ENCODE measurements at places on chromosomes 2 and 18.

DNA sequence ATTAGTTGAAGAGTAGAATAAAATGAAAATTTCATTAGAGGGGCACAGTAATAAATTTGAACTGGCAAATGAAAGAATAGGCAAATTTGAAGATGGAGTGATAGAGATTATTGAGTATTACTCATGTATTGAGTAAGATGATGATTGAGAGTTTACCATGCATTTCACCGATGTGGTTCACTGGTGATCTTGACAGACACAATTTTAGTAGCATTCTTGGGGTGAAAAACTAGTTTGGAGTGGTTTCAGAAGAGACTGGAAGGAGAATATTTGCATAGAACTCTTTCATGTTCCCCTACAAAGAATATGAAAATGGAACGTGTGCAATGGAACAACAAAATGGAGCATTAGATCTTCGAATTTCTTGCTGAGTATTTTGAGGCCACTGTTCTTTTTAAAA is 121.4 kb downstream of the ASXL3 start:
- no peak for DNase-seq

GRCh38 chr2:38794235-38794946 is 16.4 kb downstream of the GEMIN6 start:
- no peak for DNase-seq

GRCh38 chr18:24000613-24001490 is 13.7 kb upstream of the TTC39C start:
- DNase-seq: no peak

DNA sequence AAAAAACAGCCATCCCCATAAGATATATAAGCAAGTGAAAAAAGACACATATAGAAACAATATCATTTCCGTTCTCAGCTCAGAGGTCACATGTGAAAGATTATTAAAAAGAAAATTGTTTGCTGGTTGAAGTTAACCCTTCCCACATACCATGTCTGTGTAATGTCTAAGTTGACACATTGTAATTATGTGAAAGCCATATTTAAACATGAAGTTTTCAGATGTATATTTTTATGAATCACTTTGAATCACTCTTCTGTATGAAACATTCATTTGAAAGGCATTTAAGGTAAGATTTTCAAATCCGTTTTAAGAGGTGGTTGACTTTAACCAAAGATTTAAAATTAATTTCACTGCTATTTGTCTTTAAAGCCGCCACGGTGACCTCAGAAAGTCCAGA is 441.9 kb downstream of the RND3 start:
- DNase-seq: no peak

DNA sequence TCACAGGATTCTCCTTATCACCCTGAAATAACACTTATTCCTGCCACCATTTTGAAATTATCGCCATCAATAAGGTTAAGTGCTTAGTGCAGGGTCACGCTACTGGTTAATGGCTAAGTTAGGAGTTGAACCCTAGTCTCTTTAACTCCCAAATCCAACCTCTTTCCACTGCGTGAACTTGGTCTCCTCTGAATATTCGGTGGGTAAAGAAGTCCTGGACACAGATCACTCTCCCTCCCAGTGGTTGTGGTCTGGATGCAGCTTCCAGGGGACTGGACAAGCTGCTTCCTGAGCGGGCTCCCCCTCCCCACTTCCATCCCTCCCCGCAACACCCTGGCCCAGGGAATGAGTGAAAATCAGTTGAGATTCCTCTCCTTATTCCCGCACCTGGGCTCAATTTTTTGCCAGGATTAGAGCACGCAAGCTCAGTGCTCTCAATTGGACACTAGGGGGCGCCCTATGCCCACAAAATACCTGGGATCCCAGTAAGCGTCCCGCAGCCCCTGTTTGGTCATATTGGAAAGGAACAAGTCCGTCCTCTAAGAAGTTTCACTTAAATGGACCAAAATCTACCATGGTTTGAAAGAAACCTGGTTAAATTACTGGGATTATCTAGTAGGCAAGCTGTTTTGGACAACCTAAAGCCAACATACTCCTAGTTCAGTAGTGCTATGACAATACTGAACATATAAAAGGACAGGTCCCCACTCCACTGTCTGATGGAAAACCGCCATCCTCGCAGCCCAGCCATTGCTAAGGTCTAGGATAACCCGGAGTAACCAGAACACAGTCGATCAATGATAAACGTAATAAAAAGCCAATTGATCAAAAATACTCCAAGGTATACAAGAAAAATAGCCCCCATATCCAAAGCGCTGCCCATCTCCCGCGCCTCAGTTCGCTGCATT is 40.4 kb downstream of the DHRS9 start:
- DNase-seq: peak; percentile 51

DNA sequence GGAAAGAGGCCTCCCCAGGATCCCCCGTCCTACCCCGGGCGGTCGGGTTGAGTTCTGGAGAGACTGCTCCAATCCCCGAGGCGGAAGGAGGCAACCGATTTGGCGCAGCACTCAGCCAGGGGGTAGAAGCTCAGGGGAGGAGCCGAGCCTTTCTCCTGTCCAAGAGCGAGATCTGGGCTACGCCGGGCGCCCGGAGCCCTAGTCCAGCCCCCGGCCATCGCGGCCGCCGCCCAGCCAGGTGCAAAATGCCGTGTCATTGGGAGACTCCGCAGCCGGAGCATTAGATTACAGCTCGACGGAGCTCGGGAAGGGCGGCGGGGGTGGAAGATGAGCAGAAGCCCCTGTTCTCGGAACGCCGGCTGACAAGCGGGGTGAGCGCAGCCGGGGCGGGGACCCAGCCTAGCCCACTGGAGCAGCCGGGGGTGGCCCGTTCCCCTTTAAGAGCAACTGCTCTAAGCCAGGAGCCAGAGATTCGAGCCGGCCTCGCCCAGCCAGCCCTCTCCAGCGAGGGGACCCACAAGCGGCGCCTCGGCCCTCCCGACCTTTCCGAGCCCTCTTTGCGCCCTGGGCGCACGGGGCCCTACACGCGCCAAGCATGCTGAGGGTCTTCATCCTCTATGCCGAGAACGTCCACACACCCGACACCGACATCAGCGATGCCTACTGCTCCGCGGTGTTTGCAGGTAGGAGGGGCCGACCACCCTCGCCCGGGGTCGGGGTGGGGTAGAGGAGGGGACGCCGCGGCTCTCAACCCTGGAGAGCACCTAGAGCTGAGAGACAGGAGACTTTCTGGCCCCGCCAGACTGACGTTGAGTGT is at the start of gene DYSF:
Gene DYSF (plus strand): TSS at position 158 of the 817 bp plus-strand sequence.
- DNase-seq: no peak

DNA sequence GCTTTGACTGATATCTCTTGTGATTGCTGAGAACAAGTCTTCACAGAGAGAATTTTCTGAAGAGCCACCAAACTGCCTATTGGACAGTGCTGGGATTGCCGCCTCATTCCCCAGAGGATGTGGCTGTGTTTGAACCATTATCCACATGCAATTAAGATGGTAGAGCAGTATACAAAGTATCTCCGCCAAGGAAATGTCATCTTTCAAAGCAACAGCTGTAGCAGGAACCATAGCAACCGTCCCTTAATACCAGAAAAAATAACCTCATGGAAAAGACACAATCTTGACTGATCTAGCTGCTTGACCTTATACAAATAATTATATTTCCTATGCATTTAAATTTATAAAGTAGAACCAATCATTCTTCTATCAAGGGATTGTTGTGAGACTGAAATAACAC is 772.6 kb upstream of the FAM98A start:
- no peak for DNase-seq

- DNase-seq: peak; percentile 69
These were observed 49.8 kb downstream of the SLC14A2 start for GRCh38 chr18:45664824-45665763.

- DNase-seq: no peak
These were observed 40.7 kb downstream of the INO80D start for GRCh38 chr2:206045251-206045650.

DNA sequence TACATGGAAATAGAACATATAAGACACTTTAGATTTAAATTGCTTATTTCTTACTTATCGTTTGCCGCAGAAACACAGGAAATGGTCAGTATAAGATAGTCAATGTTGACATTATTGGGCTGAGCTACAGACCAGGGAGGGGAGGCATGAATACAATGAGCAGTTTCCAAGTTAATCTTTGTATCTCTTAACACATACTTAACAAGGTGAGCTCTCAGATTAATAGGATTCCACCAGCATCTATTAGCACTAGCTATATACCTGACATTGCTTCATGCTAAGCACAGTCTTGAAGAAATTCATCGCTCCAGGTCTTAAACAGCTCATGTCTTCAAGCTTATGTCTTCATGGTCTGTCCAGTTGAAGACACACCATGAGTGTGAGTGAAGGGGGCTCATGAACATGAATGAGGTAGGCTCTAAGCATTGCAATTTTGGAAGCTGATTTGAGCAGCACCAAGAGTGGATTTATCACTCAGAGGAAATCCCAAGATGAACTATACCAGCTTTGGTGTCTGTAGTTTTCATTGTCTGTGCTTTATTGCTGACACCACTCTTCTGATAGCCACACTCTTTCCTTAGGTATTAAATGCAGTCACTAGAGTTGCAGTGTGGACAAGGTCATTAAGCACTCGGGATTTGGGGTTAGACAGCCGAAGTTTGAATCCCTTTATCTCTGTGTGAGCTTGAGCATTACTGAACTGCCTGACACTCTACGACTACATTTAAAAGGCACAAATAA is 359.3 kb upstream of the EPHA4 start:
- no peak for DNase-seq

DNA sequence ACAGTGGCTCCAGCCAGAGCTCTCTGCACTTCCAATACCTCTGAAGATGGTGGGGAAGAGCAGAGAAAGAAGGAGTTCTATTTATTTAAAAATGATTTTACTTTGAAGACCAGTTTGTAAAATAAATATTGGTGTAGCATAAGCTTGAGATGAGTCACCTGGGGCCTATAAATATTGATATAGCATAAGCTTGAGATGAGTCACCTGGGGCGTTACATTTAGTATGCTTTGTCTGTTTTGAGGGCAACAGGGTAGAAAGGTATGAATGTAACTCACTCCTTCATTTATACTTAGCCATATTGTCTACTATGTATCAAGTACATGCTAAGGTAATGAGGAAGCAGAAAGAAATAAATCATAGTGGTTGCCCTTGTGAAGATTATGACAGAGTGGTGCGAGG is 7.7 kb upstream of the SULT1C4 start:
- no peak for DNase-seq

GRCh38 chr18:60327880-60328279 is 44.7 kb downstream of the MC4R start:
- DNase-seq: no peak

GRCh38 chr2:171083451-171083850 is 77.2 kb downstream of the TLK1 start:
- no peak for DNase-seq

- no peak for DNase-seq
These were observed 133.6 kb upstream of the APCDD1 start for GRCh38 chr18:10320791-10321190.

DNA sequence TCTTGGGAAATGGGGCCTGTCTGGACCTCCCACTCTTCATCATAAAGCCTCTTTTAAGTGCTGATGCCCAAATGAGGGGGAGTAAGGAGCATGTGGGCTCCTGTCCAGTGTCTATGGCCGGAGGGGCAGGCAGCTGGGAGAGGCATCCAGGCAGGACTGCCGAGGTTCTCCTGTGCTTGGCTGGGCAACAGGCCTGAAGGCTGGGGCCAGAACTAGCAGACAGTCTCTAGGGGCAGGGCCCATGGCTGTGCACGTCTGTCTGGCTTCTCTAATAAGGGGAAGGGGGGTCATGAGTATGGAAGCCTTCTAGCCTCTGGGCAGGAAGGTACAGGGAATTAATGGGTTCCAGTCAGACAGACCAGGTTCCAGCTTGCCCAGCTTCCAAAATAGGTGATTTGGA is 128.6 kb downstream of the SMAD2 start:
- no peak for DNase-seq

DNA sequence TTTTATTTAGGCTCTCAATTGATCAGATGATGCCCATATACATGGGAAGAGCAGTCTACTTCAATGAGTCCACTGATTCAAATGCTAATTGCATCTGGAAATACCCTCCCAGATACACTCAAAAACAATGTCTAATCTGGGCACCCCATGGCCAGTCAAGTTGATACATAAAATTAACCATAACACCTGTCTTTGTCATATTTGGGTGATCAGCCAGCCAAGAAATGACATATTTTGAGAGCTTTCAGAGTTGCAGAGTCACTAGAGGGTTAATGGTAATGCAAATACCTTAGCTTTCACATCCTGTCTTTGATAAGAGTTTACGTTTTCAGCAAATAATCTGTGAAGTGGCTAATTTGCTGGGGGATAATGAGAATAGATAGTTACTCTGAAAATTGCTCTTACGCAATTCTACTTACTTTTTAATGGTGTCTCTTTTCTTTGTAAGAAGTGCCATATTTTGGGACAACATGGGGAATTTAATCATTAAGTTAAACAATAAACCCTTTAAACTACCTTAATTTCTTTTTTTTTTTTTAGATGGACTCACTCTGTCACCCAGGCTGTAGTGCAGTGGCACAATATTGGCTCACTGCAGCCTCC is 49.1 kb downstream of the CCDC195 start:
- DNase-seq: no peak

GRCh38 chr2:219538504-219538951 is 5.1 kb downstream of the CHPF start:
- DNase-seq: peak; percentile 51

DNA sequence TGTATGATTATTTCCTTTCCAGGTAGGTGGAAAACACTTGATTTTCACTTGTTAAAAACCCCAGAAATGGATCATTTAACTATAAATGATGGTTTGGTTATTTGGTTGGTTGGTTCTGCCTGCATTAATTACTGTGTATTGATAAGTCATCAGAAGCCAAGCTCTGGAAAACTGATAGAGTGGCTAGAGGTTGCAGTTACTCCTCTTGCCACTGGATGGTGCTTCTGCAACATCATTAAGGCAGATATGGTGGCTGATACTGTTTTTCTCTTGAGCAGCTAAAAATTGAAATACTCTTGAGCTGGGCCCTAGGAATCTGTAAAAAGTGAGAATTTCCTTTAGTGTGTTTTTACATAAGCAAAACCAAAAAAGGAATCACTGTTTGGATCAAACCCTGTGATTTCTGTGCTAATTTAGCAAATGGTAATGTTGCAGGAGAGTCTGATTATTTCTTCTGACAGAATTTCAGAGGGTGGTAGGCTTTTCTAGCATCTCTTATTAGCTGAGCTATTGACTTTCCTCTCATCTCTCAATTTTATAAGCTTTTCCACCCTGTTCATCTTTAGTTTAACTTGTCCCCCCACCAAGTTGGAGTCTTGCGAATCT is 54.3 kb downstream of the RAB10 start:
- DNase-seq: peak; percentile 38

GRCh38 chr18:59629894-59630293 is 67.3 kb downstream of the CCBE1 start:
- no peak for DNase-seq

Data from NCI-H446 (cell line).